ENCODE measurements at places on chromosomes 5 and 9.

DNA sequence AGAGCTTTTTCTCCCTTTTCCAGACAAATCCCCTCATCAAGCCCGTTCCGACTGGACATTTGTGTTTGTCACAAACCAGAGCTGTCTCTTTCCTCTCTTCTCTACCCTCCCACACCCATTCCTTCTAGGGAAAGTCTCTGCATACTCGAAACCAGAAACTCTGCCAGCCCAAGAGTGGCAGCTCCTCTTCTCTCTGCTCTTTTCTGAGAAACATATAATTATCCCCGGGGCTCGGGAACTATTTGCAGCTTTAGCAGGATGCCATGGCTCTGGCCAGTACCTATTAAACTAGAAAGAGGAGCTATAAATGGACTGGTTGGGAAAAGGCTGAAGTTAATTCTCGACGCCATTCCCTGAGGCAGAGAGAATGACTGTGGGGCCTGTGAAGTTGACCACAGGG is 82.6 kb downstream of the SH3PXD2B start:
- DNase-seq, result no peak

DNA sequence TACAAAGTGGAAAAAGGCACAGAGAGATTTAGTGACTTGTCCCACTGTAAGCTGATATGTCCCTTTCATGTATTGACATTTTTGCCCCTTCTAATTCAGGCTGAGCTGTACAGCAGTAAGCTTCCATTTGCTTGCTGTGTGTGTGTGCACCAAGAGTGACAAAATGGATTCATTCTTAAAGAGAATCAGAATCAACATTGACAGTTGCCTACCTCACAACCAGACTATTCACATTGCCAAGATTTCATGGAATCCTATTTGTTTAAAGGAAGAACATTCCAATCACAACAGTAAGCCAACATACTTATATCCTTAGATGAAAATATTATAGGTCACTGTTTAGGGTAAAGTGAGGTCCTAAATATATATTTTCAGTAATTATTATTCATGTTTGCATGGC is 102.6 kb downstream of the TMEM232 start:
- no peak for DNase-seq

DNA sequence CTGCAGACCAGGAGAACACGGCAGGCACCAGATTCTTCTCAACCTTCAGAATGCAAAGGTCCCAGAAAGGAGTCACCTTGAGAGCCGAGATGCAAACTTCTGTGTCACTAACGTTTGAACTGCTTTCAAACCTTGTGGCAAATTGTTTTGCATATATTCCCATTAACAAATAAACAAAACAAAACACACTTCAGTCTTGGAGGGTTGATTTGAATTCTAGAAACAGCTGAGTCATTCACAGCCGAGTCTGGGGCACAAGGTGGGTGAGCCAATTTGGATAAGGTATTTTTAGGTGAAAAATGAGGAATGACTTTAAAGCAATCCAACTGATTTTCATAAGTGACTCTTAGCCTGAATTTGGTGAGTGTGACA is 38.8 kb upstream of the ANKRD33B start:
- DNase-seq, result no peak

DNA sequence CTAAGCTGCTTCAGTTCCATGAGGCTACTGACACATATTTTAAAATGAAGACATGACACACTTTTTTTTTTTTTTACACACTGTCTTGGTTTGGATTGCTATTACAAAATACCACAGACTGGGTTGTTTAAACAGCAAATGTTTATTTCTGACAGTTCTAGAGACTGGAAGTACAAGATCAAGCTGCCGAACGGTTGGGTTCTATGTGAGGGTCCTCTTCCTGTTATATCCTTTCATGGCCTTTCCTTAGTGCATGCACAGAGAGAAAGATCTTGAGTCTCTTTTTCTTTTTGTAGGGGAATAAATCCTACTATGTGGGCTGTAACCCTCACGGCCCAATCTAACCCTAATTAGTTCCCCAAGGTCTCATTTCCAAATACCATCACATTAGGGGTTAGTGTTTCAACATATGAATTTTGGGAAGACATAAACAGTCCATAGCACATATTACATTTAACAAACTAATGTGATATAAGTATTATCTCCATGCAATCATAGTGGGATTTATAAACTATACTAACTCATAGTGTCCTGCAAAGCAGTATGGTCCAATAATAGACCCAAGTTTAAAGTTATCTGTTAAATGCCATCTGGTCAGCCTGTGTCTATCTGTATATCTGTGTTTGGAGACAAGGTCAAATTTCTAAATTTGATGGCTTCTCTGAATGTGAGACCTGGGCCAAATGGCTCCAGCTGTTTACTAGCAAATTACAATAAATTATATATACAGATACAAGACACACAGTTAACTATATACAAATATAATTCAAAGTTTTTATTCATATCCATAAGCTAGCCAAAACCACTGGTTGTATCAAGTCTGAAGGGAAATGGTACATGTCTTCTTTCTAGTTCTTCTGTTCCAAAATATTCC is 90.3 kb upstream of the NREP start:
- no peak for DNase-seq

- DNase-seq, result no peak
Measured at GRCh38 chr5:158590746-158591300, 508.9 kb downstream of the EBF1 start.

GRCh38 chr5:96904054-96904931 is 28.0 kb downstream of the ERAP2 start:
- DNase-seq, result no peak

GRCh38 chr5:34525761-34526160 is 130.4 kb upstream of the RAI14 start:
- no peak for DNase-seq

GRCh38 chr5:163439092-163439425 is 1.7 kb downstream of the CCNG1 start:
- no peak for DNase-seq

DNA sequence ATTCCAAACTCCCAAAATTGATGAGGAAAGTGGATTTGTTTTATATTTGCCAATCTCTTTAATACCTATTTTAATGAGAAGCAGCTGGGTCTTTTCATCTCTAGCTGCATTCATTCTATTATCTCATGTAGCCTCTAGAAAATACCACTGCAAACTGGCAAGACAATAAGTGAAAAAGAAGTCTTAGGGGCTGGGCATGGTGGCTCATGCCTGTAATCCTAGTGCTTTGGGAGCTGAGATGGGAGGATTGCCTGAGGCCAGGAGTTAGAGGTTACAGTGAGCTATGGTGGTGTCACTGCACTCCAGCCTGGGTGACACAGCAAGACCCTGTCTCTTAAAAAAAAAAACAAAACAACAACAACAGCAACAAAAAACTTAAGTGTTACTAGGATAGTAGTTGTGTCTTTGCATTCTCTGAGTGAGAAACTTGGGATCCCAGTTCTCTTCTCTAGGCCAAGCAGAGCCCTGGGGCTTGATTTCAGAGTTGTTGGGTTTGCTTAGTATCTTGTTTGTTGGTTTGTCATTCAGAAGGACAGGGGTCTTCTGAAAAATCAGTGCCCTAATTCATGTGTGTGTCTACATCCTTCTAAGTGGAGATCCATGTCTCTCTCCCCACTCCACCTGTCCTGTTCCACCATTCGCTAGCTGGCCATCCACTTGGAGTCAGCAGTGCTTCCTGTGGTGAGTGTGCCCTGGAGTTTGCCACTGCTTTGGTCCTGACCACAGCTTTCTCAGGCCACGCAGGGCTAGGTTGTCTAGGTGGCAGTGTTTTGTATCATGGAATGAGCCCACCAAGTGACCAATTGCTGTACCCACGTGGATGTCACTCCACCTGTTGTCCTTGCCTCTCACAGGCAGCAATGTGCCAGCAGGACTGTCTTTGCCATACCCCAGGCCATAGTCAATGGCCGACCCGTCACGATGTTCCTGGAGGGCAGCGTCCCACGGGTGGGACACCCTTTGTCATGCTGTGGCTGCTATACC is 19.5 kb downstream of the MARCHF6 start:
- no peak for DNase-seq

DNA sequence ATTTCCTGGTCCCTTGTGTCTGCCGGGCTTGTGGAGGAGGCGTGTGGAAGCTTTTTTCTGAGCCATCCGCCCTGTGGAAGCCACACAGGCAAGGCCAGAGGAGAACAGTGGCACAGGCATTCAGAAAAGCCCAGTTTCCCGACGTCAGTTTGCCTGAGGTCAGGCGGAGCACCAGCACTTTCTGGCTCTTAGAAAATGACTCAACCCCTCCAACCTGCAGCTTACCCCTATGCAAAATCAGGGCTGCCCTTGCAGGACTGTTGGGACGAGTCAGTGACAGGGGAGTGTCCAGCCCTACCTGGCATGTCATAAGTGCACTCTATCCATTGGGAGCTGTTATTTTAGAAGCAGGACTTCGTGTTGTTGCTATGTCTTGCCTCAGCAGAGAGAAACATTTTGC is 216.0 kb downstream of the NR3C1 start:
- DNase-seq, result no peak

GRCh38 chr5:154179846-154180710 is 10.5 kb upstream of the GALNT10 start:
- no peak for DNase-seq

GRCh38 chr5:148739524-148739923 is 85.2 kb upstream of the HTR4 start:
- no peak for DNase-seq

- DNase-seq, result no peak
Measured at GRCh38 chr9:30732060-30732459, 1652.4 kb upstream of the ACO1 start.
